ENCODE measurements at places on chromosomes 2 and 18.
A peak's percentile ranks its signal among the peaks of the same experiment; 100 is the strongest.

DNA sequence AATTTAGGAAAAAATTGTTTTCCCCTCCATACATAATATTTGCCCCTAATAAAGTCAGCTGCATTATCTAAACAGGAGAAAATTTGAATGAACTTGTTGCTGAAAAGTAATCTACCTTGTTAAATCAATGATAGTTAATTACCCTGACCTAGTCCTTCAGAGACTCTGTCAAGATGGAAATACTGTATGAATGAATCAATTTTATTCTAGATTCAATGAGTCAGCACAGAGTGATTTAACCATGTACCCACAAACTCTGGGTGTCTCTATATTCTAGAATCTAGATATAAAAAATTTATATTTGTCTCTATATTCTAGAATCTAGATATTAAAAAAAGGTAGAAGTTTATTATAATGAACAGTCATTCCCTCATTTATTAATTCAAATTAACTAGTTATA lies 36.2 kb downstream of the NDUFAF7 start:
- no peak overlapping the region for H3K4me3 ChIP-seq
- no peaks in the 10 kb centered on the region for H3K27me3 ChIP-seq
- no peak for DNase-seq
- no peak overlapping the region for H3K27ac ChIP-seq
- no peaks in the 10 kb centered on the region for H3K4me1 ChIP-seq

DNA sequence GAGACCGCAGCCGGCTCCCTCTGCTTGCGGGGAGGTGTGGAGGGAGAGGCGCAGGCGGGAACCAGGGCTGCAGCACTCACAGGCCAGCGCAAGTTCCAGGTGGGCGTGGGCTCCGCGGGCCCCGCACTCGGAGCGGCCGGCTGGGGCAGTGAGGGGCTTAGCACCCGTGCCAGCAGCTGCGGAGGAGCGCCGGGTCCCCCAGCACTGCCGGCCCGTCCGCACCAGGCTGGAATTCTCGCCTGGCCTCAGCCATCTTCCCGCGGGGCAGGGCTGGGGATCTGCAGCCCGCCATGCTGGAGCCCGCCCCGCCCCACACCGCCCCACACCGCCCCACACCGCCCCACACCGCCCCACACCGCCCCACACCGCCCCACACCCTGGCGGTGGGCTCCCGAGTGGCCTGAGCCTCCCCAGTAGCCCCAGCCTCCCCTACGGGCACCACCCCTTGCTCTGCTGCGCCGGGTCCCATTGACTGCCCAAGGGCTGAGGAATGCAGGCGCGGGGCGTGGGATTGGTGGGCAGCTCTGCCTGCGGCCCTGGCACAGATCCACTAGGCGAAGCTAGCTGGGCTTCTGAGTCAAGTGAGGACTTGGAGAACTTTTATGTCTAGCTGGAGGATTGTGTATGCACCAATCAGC lies 123.9 kb upstream of the MGAT5 start:
- H3K27ac ChIP-seq: no peak overlapping the region
- DNase-seq: no peak
- H3K36me3 ChIP-seq: no peaks in the 10 kb centered on the region
- H3K27me3 ChIP-seq: no peaks in the 10 kb centered on the region

- no peak overlapping the region for H3K4me3 ChIP-seq
- no peak overlapping the region for H3K27ac ChIP-seq
- no peaks in the 10 kb centered on the region for H3K36me3 ChIP-seq
- no peaks in the 10 kb centered on the region for H3K27me3 ChIP-seq
Observed at GRCh38 chr2:40820319-40820718, 368.4 kb upstream of the SLC8A1 start.

GRCh38 chr2:10225291-10226037 lies 77.2 kb upstream of the HPCAL1 start:
- DNase-seq: peak; percentile 23
- H3K4me3 ChIP-seq: no peak overlapping the region
- no peaks in the 10 kb centered on the region for H3K4me1 ChIP-seq

- no peak for DNase-seq
- H3K4me3 ChIP-seq: no peak overlapping the region
- H3K36me3 ChIP-seq: no peaks in the 10 kb centered on the region
Observed at GRCh38 chr2:240403396-240404104, 31.9 kb upstream of the GPC1 start.

GRCh38 chr2:119546447-119546767 lies 2.2 kb downstream of the CFAP221 start:
- H3K4me3 ChIP-seq: no peak overlapping the region
- no peak overlapping the region for H3K27ac ChIP-seq
- no peak for DNase-seq
- H3K4me1 ChIP-seq: no peaks in the 10 kb centered on the region

DNA sequence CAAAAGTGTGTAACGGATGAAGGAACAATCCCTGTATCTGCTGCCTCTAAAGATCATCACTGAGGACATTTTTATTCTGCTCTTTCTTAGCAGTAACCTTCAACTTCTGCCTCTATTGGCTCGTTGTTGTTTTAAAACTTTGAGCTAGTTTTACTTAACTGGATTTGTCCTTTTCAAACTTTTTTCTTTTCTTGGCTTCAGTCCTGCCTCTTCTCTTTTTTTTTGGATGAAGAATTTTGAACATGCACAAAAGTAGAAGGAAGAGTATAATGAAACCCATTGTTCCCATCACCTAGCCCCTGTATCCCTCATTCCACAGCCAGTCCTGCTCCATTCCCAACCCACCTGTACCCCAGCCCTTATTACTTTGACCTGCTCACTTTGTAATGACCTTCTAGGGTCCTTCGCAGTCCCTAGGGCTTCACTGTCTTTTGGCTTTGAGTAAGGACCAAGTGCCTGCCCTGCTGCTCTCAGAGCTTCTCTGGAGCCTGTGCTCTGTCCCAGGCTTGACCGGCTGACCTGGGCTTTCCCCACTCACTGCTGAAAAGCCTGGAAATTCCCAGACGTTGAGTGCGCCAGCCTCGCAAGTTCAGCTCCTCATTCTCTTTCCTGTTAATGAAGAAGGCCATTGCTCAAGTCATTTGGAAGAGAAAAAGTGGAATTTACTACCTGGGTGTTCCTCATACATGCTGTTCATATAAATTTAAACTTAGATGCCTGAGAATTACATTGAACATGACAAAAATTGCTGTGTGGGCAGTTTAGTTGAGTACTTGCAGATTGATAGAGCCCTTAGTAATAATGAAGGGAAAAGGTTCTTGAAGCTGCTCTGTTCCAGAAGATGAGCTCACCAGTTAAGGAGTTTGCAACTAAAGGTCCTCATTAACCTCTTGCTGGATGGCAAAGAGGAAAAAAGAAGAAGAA lies 149.3 kb upstream of the ALPP start:
- no peaks in the 10 kb centered on the region for H3K36me3 ChIP-seq
- no peaks in the 10 kb centered on the region for H3K27me3 ChIP-seq
- no peak for DNase-seq
- H3K4me3 ChIP-seq: no peak overlapping the region

DNA sequence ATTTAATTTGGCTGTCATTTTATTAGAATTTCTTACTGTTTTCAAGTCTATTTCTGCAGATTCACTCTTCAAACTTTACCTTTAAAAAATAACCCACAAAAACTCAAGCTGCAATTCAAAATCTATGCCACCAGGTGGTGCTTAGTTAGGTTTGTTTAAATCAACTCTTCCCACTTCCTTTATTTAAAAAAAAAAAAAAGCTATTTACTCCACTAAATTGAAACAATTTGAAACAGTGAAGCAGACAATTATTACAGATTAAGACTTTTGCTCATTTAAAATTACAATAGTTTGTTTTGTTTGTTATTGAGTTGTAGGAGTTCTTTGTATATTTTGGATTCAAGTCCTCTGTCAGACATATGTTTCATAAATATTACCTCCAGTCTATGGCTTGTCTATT lies 300.0 kb downstream of the PDE11A start:
- DNase-seq: no peak
- H3K4me3 ChIP-seq: no peak overlapping the region
- H3K27ac ChIP-seq: no peak overlapping the region
- H3K4me1 ChIP-seq: no peaks in the 10 kb centered on the region
- no peaks in the 10 kb centered on the region for H3K27me3 ChIP-seq

DNA sequence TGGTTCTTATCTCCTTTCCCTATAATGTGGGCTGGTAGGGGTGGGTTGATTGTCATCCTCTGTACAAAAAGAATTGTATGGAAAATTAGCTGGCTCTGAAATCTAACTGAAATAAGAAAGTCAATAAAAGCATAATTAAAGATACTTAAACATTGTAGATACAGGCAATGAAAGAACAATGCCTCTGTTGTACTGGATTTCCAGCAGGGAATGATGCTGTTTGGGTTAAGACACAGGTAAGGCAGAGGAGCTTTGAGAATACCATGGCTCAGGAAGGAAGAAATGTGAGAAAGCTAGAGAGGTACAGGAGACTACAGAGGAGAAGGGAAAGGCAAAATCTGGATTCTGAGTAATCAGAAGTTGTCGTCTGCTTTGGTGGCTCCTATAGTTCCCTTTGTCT lies 10.1 kb downstream of the DTNA start:
- no peaks in the 10 kb centered on the region for H3K4me1 ChIP-seq
- H3K27ac ChIP-seq: no peak overlapping the region
- no peaks in the 10 kb centered on the region for H3K36me3 ChIP-seq
- H3K4me3 ChIP-seq: no peak overlapping the region

GRCh38 chr2:203062126-203062525 lies 47.5 kb downstream of the NBEAL1 start:
- DNase-seq: no peak
- H3K4me1 ChIP-seq: no peaks in the 10 kb centered on the region
- no peaks in the 10 kb centered on the region for H3K27me3 ChIP-seq
- no peak overlapping the region for H3K27ac ChIP-seq

DNA sequence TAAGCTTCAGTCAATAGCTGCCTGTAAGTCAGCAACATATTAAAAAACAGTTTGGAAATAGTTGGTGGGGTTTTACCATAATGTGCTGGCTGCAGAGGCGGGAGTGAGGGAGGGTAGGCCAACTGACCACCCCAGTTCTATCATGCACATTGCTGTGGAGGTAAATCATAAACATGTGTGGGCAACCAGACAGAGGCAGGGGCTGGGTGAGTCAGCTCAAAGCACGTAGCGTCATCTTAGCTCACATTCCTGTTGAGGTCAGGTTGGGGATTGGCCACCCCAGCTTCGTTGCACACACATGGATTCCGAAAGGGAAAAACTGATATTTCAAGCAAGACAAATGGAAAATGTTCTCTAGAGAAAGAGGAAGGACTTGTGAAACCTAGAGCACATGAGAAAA lies 19.5 kb downstream of the GPR45 start:
- DNase-seq: peak; percentile 30
- H3K36me3 ChIP-seq: no peaks in the 10 kb centered on the region
- no peaks in the 10 kb centered on the region for H3K4me1 ChIP-seq
- H3K4me3 ChIP-seq: no peak overlapping the region
- H3K27ac ChIP-seq: no peak overlapping the region

GRCh38 chr2:43174368-43174916 lies 52.0 kb downstream of the ZFP36L2 start:
- H3K27ac ChIP-seq: no peak overlapping the region
- H3K36me3 ChIP-seq: no peaks in the 10 kb centered on the region
- H3K4me3 ChIP-seq: no peak overlapping the region

DNA sequence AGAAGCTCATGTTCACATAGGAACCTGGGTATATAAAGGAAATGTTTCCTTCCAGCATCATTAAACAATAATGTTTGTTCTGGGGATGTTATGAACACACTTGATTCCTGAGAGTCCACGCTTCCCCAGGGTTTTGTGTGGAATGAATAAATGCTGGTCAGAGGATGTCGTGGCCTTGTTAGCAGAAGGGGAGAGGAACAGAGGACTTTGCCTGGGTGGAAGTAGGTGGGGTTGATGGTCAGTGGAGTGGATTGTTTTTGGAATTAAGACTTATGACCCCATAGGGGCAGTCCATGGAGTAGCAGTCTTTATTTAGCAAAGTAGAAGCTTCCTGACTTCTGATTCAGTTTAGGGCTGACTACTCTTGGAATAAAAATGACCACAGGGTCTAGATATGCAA lies 139.6 kb downstream of the MYO1B start:
- no peak overlapping the region for H3K27ac ChIP-seq
- H3K36me3 ChIP-seq: no peaks in the 10 kb centered on the region
- H3K4me3 ChIP-seq: no peak overlapping the region
- DNase-seq: no peak
- no peaks in the 10 kb centered on the region for H3K27me3 ChIP-seq
- H3K4me1 ChIP-seq: no peaks in the 10 kb centered on the region

DNA sequence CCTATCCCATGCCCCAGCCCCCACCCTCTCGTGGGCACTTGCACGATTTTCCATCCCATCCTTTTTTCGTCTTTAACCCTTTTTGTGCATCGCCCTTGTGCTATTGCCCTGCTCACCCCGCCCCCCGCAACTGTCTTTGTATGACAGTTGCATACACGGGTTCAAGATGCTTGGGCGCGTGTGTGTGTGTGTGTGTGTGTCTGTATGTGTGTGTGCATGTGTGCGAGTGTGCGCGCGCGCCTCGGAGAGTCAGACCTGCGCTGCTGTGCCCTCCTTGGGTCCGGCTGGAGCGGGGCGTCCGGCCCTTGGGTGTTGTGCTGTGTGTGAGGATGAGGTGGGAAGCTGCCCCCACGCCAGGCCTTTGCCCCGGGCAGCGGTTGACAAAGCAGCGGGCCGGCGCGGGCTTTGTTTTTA lies 230.7 kb downstream of the HAUS1 start:
- H3K27ac ChIP-seq: no peak overlapping the region
- no peak for DNase-seq
- no peaks in the 10 kb centered on the region for H3K36me3 ChIP-seq
- peak overlapping the region; percentile 31 for H3K4me3 ChIP-seq

- no peaks in the 10 kb centered on the region for H3K4me1 ChIP-seq
- no peaks in the 10 kb centered on the region for H3K27me3 ChIP-seq
- DNase-seq: no peak
- no peak overlapping the region for H3K27ac ChIP-seq
Observed at GRCh38 chr2:231884438-231885140, 41.6 kb downstream of the NPPC start.

DNA sequence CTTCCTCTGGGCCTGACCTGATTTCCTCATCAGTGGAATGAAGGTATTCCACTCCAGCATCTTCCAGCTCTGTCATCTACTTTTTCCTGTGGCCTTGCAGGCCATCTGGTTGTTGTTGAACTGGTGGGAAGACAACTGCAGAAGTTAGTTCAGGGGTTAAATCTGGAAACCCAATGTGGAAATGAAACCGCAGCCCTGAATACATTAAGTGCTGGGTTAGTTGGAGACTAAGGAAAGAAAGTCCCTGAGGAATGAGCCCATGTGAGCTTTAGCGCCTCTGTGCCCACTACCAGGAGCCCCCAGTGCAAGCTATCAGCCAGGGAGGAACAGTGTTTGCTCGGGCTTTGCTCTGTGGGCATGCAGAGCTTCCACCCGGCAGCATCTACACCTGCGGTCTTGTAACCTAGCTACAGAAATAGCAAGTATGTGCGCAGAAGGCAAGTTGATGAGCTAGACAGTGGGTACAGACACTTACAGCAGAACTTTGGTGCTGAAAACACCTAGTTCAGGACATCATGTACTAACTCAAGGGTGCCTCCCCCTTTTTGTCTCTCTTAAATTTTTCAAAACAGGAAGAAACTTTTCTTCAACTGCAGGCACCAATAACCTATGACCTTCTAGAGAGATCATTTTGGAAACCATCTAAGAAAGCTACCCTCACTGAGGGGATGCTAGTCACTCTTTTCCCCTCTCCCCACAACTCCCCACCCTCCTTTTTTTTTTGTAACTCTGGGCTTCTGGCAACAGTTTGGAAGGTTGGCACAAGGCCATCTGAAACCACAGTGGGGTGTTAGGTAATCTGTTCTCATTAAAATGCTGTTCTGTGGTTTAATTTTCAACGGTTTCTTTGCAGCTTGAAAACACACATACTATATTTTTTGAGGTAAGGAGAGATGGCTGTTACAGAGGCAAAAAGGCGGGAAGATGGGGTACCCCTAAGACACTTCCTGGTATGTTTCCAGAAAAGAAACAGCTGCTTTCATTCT lies 18.3 kb upstream of the CXCR4 start:
- no peak overlapping the region for H3K4me3 ChIP-seq
- H3K27ac ChIP-seq: no peak overlapping the region
- no peaks in the 10 kb centered on the region for H3K4me1 ChIP-seq
- no peak for DNase-seq
- no peaks in the 10 kb centered on the region for H3K27me3 ChIP-seq

All from uterus (tissue), 4 donors.